Tibial artery (tissue), 4 donors: ENCODE measurements at places on chromosomes 7 and 10.
A peak's percentile ranks its signal among the peaks of the same experiment; 100 is the strongest.

- no peak for DNase-seq
Measured at GRCh38 chr10:110077436-110078130, 69.8 kb downstream of the ADD3 start.

GRCh38 chr7:2632733-2633537 is 1.1 kb downstream of the TTYH3 start:
- DNase-seq, result peak; percentile 90

GRCh38 chr10:2861632-2862210 is 205.6 kb upstream of the PFKP start:
- no peak for DNase-seq

DNA sequence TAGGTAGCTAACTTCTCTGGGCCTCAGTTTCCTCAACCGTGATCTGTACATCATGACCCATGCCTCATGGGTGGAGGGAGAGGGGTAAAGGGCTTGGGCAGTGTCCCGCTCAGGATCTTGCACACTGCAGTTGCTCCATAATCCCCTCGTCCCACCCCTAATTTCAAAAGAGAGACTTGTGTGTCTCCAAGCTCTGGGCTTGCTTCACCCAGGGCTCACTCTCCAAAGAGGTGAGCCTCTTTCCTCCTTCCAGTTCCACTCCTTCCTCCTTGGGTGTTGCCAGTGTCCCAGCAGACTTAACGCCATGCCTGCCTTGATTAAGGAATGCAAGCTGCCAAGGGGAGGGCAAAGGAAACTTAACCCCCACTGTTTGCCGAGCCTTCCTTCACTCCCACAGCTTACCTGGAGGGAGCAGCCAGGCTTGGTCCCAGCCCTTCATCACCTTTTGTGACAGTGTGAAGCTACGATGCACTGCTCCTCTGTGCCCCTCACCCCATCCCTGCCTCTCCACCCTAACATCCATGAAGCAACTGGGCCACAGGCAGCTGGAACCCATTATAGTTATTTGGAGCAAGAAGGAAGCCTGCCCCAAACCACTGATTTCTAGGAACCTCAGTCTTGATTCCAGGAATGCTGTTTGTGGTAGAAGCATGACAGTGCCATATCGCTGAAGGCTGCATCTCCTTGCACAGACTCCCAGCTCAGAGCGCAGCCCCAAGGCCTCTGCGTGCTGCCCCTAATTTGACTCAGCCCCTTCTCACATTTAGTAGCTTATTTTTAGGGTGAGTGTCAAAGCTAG is 363.3 kb downstream of the TNS3 start:
- DNase-seq, result no peak

DNA sequence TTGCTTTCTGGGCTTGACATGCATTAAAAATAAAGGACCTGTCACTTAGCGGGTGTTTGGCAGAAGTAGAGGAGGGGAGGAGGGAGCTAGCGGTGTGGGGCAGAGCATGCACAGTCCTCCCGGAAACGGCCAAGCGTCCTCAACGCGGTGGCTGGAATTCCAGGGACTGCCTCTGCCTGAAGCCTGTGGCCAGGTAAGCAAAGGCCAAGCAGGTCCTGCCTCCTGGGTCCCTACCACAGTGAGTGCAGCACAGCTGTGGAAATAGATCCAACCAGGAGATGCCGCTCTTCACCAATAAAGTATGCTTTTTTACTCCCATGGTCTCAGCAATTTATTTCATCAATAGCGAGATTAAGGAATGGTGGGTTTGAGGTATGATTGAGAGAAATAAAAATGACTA is 323.4 kb downstream of the WDR37 start:
- DNase-seq, result peak; percentile 23

- DNase-seq, result no peak
Measured at GRCh38 chr10:65571011-65571570, 1354.7 kb upstream of the LRRTM3 start.

DNA sequence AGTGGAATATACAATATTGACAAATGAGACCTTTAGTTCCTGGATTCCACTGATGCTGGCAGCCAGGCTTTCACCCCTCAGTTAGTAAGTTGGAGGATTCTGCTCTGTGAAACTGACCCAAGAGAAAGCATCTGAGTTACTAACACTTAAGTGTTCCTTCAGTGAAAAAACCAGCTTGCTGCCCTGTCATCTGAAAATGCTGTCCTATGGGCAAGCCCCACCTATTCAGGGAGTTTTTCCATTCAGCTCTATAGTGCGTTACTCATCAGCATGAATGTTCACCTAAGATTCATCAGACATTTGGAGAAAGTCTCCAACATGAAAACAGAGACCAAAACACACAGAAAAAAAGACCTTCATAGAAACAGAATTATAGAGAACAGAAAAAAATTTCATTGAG is 37.9 kb downstream of the PRPF18 start:
- DNase-seq, result no peak

GRCh38 chr7:34762764-34763163 is 104.7 kb downstream of the NPSR1 start:
- DNase-seq, result no peak

- peak; percentile 50 for DNase-seq
Measured at GRCh38 chr10:98460837-98461499, 14.2 kb upstream of the HPS1 start.

DNA sequence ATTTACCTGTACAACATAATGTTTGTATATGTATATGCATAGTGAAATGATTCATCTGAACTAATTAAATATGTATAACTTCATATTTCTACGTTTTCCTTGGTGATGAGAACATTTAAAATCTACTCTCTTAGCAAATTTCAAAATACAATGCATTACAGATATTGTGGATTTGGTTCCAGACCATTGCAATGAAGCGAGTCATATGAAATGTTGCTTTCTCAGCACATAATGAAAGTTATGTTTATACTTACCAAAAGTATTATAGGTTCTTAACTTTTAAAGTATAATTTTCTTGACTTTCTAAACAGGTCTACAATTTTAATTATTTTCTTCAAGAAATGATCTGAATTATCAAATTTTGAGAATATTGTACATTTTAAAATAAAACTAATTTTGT is 189.2 kb downstream of the CSTF2T start:
- DNase-seq, result no peak

DNA sequence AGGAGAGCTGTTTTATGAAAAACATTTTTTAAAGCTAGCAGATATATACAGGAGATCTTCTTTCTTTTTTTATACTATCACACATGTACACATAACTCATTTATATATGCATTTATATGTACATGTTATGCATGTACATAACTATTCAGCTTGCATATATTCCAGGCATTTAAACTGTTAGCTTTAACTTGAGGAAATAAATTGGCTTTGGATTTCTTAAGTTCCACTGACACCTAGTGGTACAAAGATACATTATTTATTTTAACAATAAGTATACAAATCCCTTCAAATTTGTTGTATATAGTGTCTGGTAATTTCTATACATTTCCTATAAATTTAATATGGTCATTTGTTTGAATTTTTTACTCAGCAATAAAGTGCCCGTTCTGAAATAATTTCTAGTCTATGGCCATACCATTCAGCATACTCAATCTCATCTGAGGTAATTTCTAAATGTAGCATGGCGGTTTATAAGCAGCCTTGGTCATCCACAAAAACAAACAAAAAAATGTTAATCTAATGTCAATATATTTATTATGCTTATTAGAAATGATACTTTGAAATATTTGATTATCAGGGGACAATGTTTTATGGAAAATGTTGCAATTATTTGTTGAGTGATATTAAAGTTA is 11.6 kb downstream of the ZDHHC6 start:
- no peak for DNase-seq
